Fibroblast of mammary gland (primary cell): ENCODE measurements at places on chromosomes 3 and 15.

GRCh38 chr15:88177451-88177850, 79.1 kb downstream of the NTRK3 start:
- no peak for DNase-seq

DNA sequence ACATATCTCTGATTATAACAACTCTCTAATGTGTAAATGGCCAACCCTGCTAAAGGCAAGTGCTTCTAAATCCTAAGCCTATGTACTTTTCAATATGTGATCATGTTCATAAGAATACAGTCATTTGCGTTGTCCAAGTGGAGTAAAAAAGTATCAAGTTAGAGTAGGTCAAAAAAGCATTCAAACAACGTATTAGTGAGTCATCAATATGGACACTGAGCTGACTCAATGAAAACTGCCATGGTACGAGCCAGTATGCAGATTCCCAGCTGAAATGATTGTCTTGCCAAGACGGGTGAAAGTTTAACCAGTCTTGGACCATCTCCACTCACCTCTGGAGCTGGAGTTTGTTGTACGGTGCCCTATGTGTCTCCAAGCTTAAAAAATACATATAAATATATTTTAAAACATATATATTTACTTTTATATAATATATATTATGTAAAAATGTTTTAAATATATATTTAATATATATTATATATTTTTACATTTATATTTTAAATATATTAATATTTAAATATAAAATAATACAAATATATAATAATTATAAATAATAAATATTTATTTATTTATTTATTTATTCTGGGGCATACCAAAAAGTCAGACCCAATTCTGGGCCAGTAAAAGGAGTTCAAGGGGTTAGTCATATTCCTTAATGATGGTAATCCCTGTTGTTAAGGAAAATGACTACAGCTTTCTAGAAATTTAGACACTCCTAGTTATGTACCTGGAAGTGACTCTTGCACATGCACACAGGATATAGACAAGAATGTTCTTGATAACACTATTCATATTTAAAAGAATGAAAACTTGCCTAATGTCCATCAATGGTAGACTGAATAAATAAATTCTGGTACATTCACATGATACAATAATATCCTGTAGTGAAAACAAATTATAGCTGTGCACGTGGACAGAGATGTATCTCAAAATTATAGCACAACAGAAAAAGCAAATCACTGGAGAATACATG, 27.2 kb downstream of the PLSCR4 start:
- DNase-seq = peak; percentile 52

DNA sequence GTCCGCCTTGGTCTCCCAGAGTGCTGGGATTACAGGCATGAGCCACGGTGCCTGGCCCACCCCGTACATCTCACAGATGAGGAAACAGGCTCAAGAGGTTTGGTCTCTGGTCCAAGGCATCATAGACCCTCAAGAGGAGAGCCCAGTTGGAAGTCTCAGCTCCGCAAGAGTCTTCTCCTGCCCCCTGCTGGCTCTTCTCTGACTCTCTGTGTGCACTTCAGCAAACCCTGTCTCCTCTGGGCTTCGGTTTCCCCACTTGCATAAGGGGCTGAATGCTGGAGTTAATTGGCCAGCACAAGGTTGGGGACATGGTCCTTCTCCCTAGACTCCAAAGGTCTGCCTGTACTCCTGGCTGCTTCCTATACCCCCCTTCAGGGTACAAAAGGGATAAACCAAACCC, 3.9 kb downstream of the MST1R start:
- peak; percentile 17 for DNase-seq

DNA sequence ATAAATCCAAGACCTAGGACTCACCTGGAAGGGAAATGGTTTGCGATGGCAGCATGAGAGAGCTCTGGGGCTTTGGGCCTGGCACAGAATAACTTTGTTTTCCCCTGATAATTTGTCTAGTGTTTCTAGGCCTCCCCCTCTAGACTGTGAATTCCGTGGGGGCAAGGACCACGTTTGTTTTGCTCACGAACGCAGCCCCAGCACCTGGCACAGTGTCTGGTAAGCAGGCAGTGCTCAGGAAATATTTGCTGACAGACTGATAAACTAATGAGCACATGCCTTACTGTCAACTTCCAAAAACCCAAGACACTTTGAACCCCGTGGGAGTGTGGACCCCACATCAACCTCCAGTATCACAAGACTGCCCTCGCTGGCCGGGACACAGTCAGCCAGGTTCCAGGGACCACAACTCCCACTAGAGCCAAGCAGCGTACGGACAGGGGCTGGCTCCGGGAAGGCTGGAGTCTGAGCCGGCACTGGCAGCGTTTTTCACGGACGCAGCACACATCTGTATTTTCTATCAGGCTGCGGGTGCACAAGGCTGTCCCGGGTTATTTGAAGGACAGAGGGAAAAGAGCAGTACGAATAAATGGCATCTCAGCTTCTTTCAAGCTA, 146.5 kb downstream of the XXYLT1 start:
- no peak for DNase-seq

GRCh38 chr15:90876046-90876445, 7.7 kb downstream of the FURIN start:
- no peak for DNase-seq

DNA sequence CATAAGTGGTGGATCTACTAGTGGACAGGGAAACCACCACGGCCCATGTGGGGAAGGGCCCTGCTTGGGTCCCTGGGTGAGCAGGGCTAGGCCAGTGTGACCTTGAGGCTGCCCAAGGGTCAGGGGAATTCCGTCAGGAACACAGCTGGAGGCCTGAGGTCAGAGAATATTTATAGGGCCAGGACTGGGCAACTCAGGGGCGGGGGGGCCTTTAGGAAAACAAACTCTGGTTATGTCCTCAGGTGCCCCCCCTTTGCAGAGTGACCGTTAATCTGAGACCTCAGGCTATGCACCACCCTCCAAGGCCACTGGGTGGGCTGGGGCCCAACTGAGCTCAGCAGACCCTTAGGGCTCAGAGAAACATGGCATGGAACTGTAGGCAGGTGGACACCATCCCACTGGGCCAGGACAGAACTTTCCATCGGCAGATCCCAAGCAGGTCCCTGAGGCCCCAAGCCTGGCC, 2.5 kb downstream of the TWF2 start:
- DNase-seq = no peak

- DNase-seq = peak; percentile 78
Measured at GRCh38 chr15:101008158-101009139, 89.3 kb downstream of the LRRK1 start.

DNA sequence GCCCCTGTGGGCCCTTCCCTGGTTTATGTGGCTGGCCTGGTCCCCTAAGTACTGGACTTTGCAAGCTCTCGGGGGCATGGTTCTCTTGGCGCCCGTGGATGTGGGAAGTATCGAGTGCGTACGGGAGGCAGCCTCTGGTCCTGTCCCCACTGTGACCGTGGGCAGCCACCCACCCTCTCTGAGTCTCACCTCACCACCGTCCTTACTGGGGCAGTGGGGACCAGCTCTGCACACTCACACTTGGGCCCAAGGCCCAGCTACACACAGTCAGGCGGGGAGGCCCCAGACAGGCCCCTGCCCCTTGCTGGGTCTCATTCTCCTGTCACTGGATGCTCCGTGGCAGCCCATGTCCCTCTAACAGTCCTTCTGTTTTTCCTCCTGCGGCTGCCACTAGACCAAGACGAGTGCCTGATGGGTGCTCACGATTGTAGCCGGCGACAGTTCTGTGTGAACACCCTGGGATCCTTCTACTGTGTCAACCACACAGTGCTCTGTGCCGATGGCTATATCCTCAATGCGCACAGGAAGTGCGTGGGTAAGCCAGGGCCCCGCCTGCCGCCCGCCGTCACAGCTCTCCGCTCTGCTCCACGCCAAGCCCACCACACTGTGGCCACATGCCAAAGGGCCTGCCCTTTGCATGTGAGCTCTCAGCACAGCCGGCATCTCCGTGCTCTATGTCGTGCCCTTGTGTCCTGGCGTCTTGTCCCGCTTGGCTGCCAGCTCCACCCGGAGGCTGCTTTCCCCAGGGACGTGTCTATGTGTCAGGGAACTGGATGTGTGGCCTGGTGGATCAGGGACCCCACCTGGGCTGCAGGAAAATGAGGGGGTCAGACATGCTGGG, 72.7 kb downstream of the FBLN2 start:
- no peak for DNase-seq

DNA sequence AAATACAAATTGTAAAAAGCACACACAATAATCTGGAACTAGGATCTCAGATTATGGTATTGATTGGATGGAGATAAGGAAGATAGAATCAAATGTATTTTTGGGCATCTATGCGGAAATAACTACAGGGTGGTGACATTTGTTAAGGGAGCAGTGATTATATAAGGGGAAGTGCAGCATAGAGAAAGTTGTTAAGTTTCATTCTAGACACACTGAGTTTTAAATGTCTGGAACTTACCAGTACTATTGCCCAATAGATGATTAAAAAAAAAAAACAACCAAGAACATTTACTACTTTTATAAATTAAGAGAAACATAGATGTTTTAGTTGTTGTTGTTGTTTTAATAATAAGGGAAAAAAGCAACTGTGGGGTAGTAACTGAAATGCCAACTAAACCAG, 32.1 kb upstream of the C3orf38 start:
- DNase-seq = no peak

- DNase-seq = peak; percentile 44
Measured at GRCh38 chr3:42497009-42497731, 5.3 kb upstream of the VIPR1 start.

DNA sequence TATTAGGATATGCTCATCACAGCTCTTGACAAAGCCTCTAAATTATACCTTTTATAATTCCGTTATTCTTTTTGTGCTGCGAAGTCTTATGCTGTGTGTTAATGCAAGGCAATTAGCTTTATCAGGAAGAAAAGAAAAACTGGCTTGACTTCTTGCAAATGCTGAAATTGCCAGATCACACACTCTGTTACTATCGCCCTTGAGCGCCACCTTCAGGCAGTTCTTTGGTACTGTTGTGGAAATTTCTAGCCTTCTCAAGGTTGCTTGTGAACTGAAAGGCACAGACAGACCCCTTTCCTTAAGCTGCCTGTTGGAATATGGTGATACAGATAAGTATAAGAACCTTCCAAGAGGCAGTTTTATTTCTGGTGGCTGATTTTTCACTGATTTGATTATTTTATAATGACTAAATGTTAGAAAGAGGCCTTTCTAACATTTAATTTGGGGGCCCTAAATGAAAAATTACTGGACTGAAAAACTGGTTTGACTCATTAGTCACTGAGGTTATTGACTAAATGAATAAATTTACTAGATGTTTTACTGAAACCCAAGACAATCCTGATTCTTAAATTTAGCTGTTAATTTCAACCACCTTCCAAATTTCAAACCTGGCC, 126.2 kb upstream of the RASGRP1 start:
- DNase-seq = peak; percentile 75

DNA sequence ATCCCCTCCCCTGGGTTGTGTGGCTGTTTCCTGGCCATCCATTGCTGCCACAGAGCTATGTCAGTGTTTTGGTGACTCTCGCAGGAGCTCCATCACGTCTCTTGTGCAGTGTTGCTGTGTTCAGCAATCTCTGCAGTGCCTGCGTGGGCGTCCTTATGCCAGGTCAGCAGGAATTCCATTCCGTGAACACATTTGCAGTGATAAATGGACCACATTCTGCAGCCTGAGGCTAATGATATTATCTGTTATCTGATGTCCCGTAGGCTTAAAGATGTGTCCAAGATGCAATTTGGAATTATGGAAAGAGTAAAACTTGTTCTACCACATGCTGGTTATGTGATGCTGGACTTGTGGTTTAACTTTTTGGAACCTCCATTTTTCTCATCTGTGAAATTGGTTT, 25.5 kb upstream of the COL6A6 start:
- DNase-seq = no peak

DNA sequence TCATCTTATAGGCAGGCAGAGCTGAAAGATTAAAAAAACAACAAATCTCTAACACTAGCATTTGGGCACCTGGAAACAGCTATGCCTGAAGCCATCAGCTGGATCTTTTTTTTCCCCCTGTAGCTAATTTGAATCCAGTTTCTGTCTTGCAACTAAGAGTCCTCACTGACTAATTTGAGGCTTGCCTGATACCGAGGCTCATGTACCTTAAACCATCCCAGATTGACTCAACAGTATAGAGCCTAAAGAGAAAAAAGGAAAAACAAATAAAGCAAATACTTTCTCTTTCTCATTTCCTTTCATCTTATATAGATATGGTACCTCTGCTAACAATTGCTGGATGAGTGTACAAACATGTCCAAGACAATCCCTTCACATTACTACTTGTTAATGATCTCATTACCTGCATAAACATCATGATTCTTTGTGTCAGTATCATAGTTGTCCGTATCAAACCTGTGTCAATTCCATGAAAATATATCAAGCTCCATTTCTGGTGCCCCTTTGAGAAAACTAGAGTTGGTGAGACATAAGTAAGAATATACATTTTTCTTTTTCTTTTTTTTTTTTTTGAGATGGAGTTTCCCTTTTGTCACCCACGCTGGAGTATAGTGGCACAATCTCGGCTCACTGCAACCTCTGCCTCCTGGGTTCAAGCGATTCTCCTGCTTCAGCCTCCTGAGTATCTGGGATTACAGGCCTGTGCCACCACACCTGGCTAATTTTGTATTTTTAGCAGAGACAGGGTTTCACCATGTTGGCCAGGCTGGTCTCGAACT, 43.1 kb downstream of the BHLHE40 start:
- peak; percentile 55 for DNase-seq

DNA sequence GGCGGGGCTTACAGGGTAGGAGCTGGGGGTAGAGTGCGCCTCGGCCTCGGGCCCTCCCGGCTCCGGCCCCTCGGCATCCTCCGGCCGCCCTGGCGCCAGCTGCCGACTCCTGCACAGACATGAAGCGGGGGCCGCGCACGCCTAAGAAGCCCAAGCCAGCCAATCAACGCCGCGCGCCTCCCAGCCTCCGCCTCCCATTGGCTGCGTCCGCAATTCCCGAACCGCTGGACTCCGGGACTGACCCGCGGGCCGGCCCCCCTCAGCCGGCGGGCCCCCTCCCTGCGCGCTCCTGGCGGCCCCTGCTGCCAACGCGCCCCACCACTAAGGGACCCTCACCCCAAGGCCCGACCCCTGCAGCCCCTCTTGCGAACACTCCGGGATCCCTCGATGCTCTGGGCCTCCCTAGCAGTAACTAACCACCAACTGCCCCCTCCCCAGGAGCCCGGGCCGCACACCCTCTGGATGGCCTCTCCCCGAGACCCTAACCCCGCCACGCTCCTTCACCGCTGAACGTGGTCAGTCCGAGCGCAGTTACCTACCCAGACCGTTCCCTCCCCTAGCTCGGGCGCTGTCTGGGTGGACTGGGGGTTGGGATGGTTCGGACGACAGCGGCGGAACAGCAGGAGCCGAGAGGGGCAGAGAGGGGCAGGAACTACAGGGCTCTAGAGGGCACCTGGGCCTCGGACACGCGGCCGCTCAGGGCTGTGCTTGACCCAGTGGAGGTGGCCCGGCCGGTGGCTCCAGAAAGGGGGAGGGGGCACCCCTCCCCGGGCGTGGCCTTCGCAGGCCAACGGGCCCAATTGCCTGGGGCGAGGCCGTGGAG, 5.0 kb downstream of the GATA2 start:
- peak; percentile 65 for DNase-seq

- no peak for DNase-seq
Measured at GRCh38 chr3:25420147-25420546, 7.9 kb upstream of the RARB start.

DNA sequence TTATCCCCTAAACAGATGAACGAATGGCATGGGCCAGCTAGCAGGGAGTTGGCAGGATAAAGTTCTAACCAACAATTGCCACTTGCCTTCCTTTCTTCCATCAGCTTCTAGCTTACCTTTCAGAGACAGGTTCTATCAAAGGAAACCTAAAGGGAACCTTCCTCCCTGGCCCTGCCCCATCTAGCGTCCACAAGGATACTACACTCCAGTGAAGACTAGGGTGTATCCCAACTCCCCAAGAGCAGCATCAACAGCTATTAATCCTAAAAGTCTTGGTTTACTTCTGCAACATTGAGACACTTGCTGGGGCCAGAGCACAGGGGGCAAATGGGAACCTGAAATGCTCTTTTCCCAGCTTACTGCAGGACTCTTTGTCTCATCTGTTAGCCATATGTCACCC, 37.0 kb upstream of the TMC3 start:
- DNase-seq = no peak
